ENCODE measurements at places on chromosomes 1 and 21. TPM values are rescaled to one million over a fixed set of nuclear protein-coding genes. Genes with fewer than 3 reads are reported as not detected.

The KRTAP11-1 gene
- total RNA-seq = not detected

DNA sequence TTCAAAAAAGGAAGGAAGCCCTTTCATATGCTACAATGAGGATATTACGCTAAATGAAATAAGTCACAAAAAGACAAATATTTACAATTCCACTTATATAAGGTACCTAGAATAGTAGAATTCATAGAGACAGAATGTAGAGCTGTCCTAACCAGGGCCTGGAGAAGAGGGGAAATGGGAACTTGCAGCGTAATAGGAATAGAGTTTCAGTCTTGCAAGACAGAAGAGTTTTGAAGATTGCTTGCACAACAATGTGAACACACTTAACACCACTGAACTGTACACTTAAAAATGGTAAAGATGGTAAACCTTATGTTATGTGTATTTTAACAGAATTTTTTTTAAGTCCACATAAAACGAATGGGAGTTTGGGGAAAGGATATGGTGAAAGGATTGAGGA lies 2.9 kb downstream of the CD1B start:
- no peak for DNase-seq

- DNase-seq = no peak
Measured at GRCh38 chr1:168772428-168773060, 43.5 kb upstream of the DPT start.

DNA sequence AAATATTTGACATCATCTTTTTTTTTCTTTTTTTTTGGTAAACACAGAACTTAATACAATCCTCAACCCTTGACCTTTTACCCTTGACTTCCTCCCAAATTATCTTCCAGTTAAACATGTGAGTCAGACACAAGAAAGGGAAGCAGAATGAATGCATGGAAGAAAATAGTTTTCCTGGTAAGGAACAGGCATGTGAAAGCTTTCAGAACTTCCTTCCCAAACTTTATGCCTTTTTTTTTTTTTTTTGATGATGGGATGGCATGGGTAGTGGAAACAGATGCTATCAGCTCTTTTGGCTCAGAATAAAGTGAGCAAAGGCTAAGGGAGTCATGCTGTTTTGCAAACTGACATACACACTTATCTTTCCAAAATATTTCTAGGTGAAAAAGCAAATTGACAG lies 1079.1 kb downstream of the TTLL7 start:
- DNase-seq = no peak

- DNase-seq = no peak
Measured at GRCh38 chr1:12372761-12373160, 142.9 kb downstream of the VPS13D start.

DNA sequence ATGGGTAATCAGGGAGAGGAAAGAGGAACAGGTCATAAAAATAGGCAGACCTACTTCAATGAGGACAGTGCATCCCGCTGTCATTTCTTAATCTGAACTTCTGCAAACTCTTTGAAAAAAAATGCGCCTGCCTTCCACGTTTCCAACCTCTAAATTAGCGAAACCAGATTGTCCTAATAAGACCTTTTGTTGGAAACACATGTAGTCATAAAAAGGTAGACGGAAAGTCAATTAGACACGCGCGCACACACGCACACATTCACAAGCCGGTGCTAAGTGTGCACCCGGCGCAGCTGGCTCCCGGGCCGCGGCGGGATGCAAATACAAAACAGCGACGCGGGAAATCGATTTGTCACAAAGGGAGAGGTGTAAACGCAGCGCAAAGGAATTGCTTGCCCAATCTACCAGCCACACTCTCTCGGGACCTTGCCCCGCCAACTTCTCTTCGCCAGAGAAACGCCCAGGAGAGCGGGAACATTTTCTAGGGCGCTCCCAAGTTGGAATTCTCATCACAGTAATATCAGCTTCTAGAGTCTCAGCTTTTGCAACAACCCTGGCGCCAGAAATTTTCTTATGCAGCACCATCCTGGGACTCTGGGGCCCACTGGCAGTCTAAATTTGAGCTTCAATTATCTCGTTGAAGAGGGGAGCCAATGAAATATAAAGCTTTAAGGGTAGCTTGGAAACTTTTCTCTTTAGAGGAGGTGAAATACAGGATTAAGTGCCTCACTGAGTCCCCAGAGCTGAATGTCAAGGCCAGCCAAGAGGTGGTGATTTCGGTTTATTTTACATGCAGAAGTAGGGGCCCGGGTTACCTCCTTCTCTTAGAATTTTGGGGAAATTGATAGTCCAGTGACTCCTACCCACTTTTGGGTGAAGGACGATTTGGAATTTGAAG lies 4.5 kb downstream of the PRRX1 start:
- DNase-seq = no peak

The RNU1-1 gene
- 3,564 TPM for total RNA-seq

GRCh38 chr1:38685388-38685787 lies 174.2 kb downstream of the RRAGC start:
- no peak for DNase-seq

DNA sequence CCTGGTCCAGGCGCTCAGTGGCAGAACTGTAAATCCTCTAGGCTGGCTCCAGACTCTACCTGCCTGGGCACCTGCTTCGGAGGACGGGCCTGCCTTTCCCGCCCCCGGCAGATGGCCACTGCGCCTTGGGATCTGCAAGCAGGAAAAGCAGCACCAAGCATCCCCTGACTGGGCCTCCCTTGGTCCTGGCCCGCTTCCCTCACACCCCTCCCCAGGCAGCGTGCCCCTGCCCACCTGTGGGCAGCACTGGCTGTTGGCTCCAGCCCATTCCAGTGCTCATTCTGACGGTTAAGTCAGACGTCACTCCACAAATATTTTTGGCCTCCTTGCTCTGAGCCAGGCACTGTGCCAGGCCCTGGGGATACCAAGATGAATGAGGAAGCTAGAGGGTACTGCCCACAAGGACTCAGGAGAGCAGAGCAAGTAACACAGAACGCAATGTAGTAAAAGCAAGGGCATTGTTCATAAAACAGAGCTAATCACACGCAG lies 22.0 kb upstream of the BLACAT1 start:
- DNase-seq = no peak

- DNase-seq = no peak
Measured at GRCh38 chr1:116346943-116347673, 25.9 kb upstream of the ATP1A1 start.

DNA sequence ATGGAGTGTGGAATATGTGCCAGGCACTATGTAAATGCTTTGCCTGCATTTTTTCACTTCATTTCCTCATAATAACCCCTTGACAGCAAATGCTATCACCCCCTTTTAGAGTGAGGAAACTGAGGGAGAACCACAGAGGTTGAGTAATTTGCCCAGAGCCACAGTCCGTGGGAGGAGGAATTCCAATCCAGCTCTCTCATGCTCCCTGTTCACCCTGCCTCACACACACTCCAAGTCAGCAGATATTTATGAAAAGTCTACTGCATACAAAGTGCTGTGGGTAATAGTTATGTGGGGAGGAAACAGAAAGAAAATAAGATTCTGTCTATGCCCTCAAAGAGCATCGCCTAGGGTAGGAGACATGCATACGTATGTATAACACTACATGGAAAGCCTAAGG lies 30.9 kb upstream of the RBM15 start:
- no peak for DNase-seq

DNA sequence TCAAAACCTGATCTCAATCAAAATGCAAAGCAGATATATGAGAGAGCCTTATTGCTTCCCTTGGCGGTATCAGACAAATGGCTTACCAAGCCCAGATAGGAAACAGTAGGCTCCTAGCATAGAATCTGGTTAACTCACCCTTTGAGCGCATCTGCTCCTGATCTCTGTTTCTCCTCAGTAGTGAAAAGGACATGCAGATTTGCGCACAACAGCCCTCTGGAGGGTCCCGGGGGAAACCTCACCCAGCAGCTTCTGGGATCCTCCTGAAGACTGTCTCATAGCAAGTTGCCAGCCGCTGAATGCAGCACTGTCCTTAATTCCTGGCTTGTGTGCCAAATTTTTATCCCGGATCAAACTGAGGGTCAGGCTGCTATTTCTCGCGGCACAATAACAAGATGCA lies 192.2 kb downstream of the FASLG start:
- DNase-seq = no peak

DNA sequence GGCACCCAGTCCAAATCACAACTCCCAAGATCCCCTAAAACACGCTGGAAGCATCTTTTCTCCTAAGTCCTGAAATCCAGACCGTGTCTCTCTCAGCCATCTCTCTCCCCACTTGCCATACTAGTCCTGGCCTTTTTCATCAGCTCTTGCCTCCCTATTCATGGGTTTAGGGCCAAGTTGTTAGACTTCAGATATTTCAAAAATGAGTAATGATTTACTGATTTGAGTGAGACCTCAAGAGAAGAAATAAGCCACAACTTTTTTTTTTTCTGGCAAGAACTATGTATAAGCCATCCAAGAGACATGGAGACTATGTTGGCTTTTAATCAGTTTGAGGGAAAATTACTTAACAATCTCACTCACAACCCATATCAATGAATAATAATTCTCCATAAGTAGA lies 62.5 kb downstream of the TBX15 start:
- no peak for DNase-seq

The SPTA1 gene
- total RNA-seq = 0.21 TPM

The INAVA gene
- total RNA-seq = 37.6 TPM

- DNase-seq = no peak
Measured at GRCh38 chr1:62336638-62336994, 17.4 kb upstream of the KANK4 start.

- no peak for DNase-seq
Measured at GRCh38 chr1:29002792-29003191, 88.4 kb downstream of the EPB41 start.

DNA sequence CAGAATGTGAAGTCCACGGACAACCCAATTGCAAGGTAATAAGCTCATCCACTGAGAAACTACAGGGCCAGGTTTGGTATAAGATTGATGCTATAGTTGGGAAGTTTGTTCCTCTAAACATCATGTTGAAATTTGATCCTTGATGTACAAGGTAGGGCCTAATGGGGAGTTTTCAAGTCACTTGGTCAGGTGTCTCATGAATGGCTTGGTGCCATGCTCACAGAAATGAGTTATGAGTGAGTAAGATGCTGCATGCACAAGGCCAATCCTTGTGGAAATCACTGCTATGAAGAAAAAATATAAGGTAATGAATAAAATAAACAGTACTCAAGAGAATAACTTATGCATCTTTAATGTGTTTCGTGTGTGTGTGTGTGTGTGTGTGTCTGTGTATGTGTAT lies 1891.2 kb downstream of the NCAM2 start:
- DNase-seq = no peak

- DNase-seq = no peak
Measured at GRCh38 chr1:116807394-116808199, 53.4 kb downstream of the CD2 start.

GRCh38 chr1:212162635-212163034 lies 122.6 kb upstream of the PPP2R5A start:
- no peak for DNase-seq

DNA sequence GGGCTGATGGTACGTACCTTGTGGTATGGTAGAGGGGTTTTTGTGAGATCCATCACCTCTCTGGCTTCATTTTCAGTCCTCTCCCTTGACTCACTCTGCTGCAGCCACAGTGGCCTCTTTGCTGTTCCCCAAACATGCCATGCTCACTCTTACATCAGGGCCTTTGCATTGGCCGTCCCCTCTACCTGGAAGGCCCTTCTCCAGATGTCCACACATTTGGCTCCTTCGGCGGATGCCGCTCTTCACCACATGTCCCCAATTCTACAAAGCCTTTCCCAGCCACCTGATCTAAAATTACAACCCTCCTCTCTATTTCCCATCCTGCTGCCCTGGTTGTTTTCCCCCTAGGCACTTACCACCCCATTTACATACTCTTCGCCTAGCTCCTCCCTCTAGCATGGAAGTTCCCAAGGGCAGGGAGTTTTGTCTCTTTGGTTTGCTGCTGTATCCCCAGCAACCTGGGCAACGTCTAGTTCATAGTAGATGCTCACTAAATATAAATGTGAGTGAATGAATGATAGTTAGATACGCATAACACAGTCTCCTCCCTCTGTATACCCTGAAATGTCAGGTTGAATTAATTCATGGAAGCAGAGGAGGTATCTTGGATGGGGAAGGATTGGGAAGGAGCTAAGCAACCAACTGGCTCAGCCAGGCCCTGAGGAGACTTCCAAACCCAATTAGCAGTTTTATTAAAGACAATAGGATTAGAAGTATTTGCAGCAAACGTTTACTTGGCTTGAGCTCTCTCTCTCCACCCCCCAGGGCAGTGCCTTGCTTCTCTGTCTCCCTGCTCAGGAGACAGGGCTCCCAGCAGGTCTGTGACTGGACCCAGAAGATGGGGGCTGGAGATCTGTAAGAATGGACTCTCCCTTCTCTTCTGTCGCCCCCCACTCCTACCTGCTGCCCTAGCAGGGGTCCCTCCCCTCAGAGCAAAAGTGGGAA lies 264.2 kb downstream of the GRIK3 start:
- DNase-seq = no peak

- no peak for DNase-seq
Measured at GRCh38 chr21:39582749-39583148, 30.0 kb upstream of the B3GALT5 start.

DNA sequence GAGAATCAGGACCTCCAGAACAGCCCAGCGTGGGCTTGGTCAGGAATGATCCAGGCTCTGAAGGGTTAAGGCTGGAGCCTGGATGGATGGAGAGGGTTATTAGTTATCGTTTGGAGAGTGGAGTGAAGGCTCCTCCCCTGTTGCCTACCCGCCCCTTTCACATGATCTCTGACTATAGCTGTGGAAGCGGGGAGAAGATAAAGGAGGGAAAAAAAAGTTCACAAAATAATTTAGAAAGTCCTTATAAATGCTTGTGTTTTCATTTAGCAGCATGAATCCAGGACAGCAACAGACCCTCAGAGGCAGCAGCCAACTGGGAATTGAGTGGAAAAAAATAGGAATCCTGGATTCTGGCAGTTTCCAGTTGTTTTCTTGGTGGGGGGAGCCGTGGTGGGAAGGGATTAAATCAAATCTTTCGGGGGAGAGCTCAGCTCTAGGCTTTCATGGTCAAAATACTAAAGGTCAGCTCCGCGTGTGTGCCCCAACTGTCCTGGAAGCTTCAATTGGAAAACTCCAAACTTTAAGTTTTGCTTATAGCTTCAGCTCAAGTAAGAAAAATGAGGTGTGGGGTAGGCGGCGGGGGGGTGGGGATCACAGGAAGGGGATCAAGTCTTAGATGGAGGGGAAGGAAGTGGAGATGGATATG lies 595 bp upstream of the DDR2 start:
- no peak for DNase-seq

- DNase-seq = no peak
Measured at GRCh38 chr1:154423304-154423987, 18.3 kb downstream of the IL6R start.

DNA sequence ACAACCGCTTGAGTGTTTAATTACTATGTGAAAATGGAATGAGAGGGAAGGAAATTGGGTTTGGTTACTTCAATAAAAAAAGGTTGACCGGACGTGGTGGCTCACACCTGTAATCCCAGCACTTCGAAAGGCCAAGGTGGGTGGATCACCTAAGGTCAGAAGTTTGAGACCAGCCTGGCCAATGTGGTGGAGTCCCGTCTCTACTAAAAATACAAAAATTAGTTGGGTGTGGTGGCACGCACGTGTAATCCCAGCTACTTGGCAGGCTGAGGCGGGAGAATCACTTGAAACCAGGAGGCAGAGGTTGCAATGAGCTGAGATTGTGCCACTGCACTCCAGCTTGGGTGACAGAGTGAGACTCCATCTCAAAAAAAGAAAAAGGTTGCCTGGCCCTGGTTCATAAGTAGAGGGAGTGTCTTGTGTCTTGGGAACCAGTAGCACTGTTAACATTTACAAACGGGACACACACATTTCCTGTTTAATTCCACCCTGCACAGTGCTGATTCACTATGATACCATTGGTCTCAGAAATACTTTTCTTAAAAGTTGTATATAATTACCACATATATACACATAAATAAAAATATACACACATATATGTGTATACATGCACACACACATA lies 27.6 kb upstream of the CLDN14 start:
- no peak for DNase-seq

- DNase-seq = no peak
Measured at GRCh38 chr1:204259782-204260181, 46.0 kb upstream of the GOLT1A start.

Data from type B pancreatic cell (in vitro differentiated cells).